Kidney (tissue), 22 donors: ENCODE measurements at places on chromosomes 2 and 18.

DNA sequence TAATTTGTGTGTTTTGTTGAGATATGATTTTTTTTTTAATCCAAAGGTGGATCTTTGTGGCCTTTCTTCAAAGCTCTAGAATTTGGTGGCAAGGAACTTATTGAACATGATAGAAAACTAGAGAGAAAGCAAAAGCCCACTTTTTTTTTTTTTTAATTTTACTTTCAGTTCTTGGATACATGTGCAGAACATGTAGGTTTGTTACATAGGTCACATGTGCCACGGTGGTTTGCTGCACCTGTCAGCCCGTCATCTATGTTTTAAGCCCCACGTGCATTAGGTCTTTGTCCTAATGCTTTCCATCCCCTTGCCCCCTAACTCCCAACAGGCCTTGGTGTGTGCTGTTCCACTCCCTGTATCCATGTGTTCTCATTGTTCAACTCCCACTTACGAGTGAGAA is 135.9 kb downstream of the RHBDD1 start:
- DNase-seq = no peak
- H3K4me3 ChIP-seq = no peak overlapping the region
- H3K4me1 ChIP-seq = no peaks in the 10 kb centered on the region
- no peaks in the 10 kb centered on the region for H3K36me3 ChIP-seq

DNA sequence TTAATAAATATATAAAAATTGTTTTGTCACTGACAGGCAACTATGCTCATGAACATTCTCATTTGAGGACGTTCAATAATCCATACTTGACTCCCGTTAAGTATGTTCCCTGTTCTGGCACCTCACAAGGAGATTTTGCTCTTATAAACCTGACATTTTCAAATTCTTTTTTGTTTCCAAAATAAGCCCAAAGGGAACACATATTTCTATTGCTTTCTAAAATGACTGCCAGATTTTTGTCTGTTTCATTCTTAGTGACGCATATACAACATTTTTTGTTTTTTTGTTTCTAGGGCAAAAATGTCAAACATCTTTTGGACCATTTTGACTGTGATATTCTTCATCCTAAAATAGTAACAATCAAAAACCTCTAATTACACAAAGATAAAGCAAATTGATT is 50.5 kb downstream of the CYTIP start:
- H3K27ac ChIP-seq = no peak overlapping the region
- DNase-seq = no peak
- no peaks in the 10 kb centered on the region for H3K4me1 ChIP-seq
- no peaks in the 10 kb centered on the region for H3K27me3 ChIP-seq
- no peak overlapping the region for H3K4me3 ChIP-seq

- peak; percentile 46 for DNase-seq
- no peaks in the 10 kb centered on the region for H3K4me1 ChIP-seq
- no peaks in the 10 kb centered on the region for H3K27me3 ChIP-seq
Measured at GRCh38 chr2:218430721-218431120, 11.8 kb downstream of the VIL1 start.

DNA sequence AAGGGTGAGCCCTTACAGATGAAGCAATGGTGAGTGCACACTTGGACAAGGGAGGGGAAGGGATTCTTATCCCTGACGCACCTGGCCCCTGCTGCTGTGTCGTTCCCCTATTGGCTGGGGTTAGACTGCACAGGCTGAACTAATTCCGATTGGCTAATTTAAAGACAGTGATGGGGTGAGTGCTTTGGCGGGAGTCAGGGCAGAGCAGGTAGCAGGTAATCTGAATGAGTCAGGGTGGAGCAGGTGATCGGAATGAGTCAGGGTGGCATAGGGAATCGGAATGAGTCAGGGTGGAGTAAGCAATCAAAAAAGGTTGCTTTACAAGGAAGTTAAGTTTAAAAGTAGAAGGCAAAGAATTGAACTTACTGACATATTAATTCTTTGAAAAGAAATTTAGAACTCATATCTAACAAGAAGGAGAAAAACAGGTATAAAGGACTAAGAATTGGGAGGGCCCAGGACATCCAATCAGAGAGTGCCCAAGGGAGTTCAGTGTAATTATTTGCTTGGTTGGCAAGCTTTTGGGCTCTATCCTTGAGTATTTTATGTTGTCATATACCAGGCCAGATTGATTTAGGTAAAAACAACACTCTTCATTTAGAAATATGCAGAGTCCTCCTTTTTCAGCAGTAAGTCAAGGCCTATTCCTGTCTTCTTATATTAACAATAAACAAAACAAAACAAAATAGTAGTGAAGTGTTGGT is 52.3 kb upstream of the RALBP1 start:
- no peaks in the 10 kb centered on the region for H3K27me3 ChIP-seq
- no peak overlapping the region for H3K4me3 ChIP-seq
- DNase-seq = no peak
- H3K36me3 ChIP-seq = no peaks in the 10 kb centered on the region
- H3K4me1 ChIP-seq = no peaks in the 10 kb centered on the region

- no peak overlapping the region for H3K4me3 ChIP-seq
- no peak for DNase-seq
- no peaks in the 10 kb centered on the region for H3K27me3 ChIP-seq
- no peaks in the 10 kb centered on the region for H3K4me1 ChIP-seq
- no peak overlapping the region for H3K27ac ChIP-seq
Measured at GRCh38 chr2:208978946-208979345, 444.9 kb upstream of the MAP2 start.

DNA sequence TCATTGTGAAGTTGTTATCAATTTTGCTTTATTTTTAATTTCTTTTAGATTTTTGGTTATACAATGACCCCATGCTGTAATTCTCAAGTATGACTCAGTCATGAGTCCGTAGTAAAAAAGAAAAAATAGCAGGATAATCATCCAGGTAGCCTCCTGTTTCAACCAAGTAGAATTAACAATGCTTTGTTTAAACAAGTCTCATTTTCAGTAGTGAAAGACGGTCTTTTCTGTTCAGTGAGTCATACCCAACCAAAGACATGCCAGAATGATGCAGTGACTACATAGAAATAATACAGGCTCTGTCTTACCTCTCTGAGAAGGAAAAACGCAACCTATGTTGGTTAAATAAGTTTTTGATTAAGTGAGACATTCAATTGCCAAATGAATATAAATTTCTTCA is 67.8 kb upstream of the DSC1 start:
- no peak overlapping the region for H3K4me3 ChIP-seq
- H3K36me3 ChIP-seq = no peaks in the 10 kb centered on the region
- peaks cover 4% of the 10 kb centered on the region for H3K4me1 ChIP-seq
- H3K27me3 ChIP-seq = no peaks in the 10 kb centered on the region
- H3K27ac ChIP-seq = no peak overlapping the region

DNA sequence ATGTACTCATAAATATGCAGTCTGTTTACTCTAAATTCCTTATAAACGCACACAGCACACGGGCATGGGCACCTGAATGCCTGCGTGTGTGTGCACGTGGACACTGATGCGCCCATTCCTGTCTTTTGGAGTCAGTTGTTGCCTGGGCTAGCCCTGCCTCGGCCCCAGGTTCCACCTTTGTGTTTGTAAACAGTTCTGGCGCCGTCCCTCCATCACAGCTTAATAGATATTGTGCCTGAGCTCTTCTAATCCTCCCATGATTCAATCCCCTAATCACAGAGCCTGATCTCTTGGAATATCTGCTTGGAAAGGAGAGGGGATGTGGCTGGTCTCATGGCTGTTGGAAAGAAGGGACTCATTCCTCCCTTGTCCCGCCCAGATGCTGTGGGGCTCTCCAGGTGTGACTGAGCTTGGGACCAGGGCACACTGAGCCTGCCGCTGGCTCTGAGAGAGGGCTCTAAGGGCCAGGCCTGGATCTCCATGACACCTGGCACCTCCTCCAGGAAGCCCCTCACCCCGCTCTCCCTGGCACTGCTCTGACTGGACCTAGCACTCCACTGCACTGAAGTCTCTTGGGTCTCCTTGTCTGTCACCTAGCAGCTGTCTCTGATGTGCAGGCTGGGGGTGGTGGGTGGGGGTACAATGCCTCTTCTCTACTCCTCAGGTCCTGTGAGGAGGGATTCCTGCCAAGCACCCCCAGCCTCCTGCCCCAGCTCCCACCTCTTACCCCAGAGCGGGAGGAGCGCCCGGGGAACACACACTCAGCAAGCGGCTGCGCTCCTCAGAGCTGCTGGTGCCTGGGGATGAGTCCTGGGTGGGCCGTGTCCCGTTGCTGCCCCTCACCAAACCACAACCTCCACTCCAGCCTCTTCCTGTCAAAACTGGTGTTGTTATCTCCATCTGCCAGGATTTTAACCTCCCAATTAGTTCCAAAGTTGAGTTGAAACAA is 181.3 kb downstream of the INHBB start:
- H3K4me3 ChIP-seq = no peak overlapping the region
- H3K4me1 ChIP-seq = peaks cover 6% of the 10 kb centered on the region
- peak overlapping the region; percentile 0 for H3K27ac ChIP-seq
- DNase-seq = no peak
- peaks cover 8% of the 10 kb centered on the region for H3K27me3 ChIP-seq
- H3K36me3 ChIP-seq = no peaks in the 10 kb centered on the region

- no peak overlapping the region for H3K4me3 ChIP-seq
- DNase-seq = no peak
- no peaks in the 10 kb centered on the region for H3K36me3 ChIP-seq
Measured at GRCh38 chr18:34848156-34848555, 138.1 kb downstream of the DTNA start.

GRCh38 chr18:74264303-74265020 is 27.3 kb downstream of the CYB5A start:
- H3K27me3 ChIP-seq = no peaks in the 10 kb centered on the region
- H3K36me3 ChIP-seq = peaks cover 28% of the 10 kb centered on the region
- no peak for DNase-seq
- no peak overlapping the region for H3K4me3 ChIP-seq
- H3K27ac ChIP-seq = no peak overlapping the region
- peaks cover 3% of the 10 kb centered on the region for H3K4me1 ChIP-seq

DNA sequence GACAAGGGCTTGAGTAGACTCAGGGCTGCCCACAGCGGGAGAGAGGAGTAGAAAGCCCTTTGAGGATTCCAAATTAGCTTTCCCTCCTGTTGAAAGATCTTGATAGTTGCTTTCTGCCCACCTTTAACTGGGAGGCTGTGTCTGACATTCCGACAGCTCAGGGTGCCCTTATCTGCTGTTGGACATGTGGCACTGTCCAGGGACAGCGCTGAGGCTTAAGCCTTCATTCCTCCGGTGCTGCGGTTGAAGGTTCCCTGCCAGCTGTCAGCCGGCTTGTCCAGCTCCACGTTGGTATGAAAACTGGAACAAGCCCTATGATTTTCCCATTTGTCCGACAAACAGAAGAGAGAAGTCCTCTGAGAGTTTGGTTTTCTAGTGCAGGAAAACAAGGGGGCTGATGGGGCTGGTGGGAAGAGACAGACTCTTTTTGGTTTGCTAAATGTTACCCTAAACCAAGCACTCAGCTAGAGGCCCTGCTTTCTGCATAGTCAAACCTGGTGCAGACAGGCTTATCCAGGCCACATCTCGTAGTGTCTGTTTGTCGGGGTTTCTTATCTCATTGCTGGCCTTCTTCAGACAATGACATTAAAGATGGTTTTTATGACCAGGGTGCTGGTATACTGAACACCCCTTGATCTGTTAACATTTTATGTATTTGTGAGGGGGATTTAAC is 24.5 kb downstream of the GREB1 start:
- no peak overlapping the region for H3K27ac ChIP-seq
- H3K4me3 ChIP-seq = no peak overlapping the region
- DNase-seq = no peak
- H3K27me3 ChIP-seq = no peaks in the 10 kb centered on the region
- no peaks in the 10 kb centered on the region for H3K36me3 ChIP-seq
- H3K4me1 ChIP-seq = no peaks in the 10 kb centered on the region
